Activated naive CD4-positive, alpha-beta T cell treated with anti-CD3 and anti-CD28 coated beads, Interleukin-2, amount 10 ng/mL, durations not matched to agents 7 days and 5 days (primary cell): ENCODE measurements at places on chromosomes 7 and 10.

- no peak for DNase-seq
Measured at GRCh38 chr7:117347480-117347879, 24.6 kb upstream of the WNT2 start.

DNA sequence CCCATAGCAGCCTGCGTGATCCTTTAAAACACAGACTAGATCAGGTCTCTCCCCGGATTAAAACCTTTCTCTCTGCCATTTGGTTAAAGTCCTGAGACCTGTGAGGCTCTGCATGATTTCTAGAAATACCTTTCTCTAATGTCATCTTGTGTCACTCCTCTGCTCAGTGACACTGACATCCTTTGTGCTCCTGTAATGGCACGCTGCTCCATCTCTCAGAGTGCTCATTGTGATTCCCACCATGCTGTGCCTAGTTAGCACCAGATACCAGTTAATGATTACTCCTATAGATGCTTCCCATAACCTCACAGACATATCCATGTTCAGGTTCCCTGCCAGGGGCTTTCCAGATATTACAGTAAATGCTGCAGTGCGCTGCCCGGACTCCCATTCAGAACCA is 11.7 kb upstream of the OR9A2 start:
- no peak for DNase-seq

GRCh38 chr10:123250640-123251039 is 96.4 kb downstream of the BUB3 start:
- no peak for DNase-seq

- no peak for DNase-seq
Measured at GRCh38 chr7:936386-937054, 18.0 kb downstream of the ADAP1 start.

GRCh38 chr10:71383972-71384687 is 12.6 kb upstream of the CDH23 start:
- peak; percentile 81 for DNase-seq

- DNase-seq: no peak
Measured at GRCh38 chr10:52197098-52197497, 117.0 kb upstream of the DKK1 start.

DNA sequence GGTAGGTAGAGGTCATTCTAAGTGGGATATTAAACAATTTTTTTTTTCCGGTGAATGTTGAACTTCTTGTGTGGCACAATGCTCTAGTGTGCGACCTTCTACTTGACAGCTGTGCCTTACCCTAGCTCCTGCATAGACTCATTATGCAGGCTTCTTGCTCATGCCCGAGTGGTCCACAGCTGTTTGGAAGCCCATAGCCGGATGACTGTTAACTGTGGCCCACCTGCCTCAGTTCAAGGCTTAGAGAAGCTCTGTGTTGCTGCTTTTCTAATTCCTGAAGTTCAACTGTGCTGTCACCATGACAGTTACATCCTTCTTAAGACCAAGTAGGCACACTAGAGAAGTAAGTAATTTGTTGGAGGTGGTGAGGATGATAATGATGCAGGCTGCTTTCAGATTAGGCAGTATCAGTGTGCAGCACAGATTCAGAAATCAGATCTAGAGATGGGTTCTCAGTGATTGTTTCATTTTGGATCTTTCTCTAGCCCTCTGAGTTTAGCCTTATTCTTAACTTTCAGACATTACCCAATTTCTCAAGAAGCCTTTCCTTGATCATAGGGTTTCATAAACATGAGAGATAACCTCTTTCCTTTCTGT is 278.4 kb downstream of the PHF14 start:
- no peak for DNase-seq
